ENCODE measurements at places on chromosomes 4 and X.

GRCh38 chr4:158777423-158778155, 8.8 kb downstream of the FNIP2 start:
- DNase-seq: no peak

GRCh38 chrX:153707406-153707805, 16.8 kb downstream of the BCAP31 start:
- no peak for DNase-seq

DNA sequence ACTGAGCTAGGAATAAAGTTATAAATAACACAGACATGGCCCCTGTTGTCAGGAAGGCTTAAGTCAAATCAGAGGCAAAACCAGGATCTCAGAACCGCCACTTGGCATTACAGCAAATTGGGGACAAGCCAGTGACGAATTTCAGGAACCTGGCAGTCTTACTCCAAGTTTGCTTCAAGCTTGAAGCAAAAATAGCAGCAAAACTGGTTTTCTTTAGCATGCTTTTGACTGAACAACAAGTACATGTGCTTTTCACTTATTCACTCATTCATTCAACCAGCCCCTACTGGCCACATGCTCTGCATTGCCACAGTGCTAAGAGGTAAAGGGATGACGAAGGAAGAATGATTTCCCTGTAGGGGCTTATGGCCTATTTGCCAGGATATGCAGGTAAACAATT, 253.9 kb upstream of the PPARGC1A start:
- DNase-seq: no peak

DNA sequence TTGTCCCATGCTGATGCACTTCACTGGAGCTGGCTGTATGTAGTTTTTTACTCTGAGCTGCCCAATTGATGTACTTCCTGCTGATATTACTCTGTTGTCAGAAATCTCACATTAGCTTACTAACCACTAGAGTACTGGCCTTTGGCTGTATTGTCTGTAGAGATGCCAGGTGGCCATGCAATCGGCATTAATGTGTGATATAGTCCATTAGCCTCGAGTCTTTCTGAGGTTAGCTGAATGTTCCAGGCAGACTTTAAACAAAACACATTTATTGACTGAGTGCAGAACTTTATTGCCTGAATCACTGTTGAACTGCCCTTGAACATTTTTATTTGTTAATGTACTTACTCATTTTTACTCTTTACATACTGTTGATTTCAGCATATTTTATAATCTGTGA, 335.2 kb downstream of the PCDH10 start:
- DNase-seq: no peak

- DNase-seq: no peak
These were observed 251.2 kb downstream of the PAPSS1 start for GRCh38 chr4:107468812-107469211.

- DNase-seq: no peak
These were observed 272.1 kb upstream of the TRAM1L1 start for GRCh38 chr4:117357437-117357836.

- no peak for DNase-seq
These were observed 38.3 kb downstream of the SPCS3 start for GRCh38 chr4:176358083-176358469.

GRCh38 chr4:182493377-182493776, 250.2 kb downstream of the TENM3 start:
- DNase-seq: no peak

DNA sequence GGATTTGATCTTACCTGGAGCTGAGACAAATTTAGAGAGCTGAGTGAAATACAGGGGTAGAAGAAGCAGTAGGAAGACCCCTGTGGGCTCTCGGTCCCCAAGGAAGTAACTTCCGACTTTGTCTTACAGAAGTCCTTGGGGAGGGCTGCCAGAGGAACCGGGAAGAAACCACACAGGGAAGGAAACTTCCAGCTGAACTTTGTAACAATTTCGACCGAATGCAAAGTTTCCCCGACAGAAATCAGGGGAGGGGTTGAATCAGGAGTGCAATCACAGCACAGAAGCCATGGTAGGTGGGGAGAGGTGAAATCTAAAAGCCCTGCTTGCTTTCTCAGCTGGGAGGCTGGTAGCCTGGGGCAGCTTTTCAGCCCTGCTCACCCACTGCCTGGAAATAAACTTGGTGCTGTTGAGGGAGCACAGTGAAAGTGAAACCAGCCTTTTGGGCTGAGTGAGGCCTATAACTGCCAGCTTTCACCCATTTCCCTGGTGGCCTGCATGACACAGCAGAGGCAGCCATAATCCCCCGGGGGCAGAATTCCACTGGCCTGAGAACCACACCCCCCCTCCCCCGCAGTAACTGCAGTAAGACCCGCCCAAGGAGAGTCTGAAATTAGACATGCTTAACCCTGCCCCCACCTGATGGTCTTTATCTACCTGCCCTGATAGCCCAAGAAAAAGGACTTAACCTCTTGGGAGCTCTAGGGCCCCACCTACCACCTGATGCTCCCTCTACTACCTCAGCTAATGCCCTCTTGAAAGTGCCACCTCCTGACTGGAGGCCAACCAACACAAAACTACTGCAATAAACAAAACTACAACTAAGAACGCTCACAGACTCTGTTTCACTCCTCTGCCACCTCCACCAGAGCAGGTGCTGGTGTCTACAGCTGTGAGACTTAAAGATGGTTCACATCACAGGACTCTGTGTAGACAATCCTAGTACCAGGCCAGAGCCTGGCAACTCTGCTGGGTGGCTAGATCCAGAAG, 248.2 kb downstream of the PARM1 start:
- no peak for DNase-seq

DNA sequence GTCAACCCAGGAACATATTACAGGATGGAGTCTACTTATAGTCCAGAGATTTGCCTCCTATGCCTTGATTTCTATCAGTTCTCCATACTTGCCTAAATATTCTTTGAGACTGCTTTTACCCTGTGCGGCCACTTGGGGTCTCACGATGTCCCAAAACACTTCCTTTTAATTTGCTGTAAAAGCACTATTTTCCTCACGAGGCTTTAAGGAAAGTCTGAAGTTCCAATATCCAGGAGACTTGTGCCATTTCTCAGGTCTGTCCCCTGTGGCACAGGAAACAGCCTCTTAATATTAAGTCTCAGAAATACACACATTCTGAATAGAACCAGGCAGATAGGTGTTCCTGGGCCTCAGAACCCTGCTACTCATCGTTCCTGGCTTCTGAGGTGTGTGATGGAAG, 142.9 kb downstream of the TMEM164 start:
- peak; percentile 23 for DNase-seq

DNA sequence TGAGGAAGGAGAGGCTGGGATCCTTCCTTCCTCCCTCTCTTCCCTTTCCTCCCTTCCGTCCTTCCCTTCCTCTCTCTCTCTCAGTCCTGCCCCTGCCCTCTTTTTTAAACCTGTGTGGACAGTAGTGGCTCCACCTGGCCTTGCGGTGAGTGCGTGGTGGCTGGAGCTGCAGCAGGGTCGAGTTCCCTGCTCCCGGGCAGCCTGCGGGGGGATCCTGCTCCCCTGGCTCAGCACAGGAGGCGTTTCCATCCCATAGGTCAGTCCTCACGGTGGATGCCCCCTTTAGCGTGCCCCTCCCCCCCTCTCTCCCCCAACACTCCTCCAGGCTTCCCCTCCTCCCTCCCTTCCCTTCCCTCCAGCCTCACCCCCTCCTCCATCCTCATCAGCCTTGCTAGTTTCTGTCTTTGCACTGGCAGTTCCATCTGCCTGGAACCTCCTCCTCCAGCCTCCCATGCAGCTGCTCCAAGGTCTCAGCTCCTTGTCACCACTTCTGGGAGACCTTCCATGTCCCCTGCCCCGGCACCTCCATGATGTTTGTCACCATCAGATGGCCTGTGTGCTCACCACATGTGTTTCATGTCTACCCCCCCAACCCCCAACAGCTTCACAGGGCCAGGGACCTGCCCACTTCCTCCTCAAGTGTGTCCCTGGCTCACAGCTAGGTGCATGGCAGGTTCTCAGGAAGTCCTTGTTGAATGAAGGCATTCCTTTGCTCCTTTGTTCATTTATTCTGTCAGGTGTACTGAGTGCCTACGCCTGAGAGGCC, 68.4 kb downstream of the PSAPL1 start:
- DNase-seq: no peak

GRCh38 chr4:128986908-128987307, 106.4 kb downstream of the SCLT1 start:
- no peak for DNase-seq

- no peak for DNase-seq
These were observed 3.7 kb upstream of the GABRA2 start for GRCh38 chr4:46393606-46394005.

GRCh38 chr4:86508436-86508835, 85.7 kb upstream of the PTPN13 start:
- no peak for DNase-seq

DNA sequence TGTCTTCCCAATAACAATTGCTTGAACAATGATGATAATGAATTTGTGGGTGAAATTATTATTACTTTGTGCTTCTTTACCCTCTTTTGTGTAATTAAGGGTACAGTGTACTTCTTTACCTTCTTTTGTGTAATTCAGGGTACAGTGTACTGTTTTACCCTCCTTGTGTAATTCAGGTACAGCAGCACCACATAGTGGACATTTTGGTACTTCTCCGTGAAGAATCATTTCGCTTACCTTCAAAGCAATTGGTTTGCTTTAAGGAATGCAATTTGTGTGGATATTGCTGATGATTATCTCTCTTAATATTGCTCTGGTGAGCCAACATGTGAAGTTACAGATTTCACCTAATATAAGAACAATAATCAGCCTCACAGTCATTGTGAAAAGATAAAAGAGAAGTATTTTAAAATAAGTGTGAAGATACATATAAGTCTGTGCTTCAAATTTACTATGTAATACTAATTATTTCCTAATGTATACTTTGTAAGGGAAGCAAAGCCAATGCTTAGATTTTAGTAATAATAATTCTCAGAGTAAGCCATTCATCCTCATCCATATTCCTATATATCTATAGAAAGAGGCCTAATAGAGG, 27.2 kb upstream of the SEC24B start:
- peak; percentile 46 for DNase-seq

DNA sequence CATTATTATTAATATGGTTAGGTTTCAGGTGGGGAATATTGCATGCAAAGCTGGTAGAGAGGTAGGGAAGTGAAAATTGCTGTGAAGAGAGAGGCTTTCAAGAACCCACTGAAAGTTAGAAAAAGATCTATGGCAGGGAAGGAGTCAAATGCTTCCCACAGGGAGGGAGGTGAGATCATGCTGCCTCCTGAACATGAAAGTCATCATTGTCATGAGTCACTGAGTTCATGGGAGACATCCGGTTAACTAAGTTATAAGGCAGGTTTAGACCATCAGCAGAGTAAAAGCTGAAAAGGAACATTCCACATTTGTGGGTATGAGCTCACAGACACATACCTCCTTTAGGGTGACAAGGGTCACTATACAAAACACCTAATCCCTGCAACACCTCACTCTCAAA, 16.2 kb downstream of the GATB start:
- no peak for DNase-seq
